ENCODE measurements at places on chromosomes 6 and 20. TPM values are rescaled to one million over a fixed set of nuclear protein-coding genes. Genes with fewer than 3 reads are reported as not detected.

Gene TTK
- 6.1 TPM for total RNA-seq

Gene HSF2
- 37.2 TPM for total RNA-seq

DNA sequence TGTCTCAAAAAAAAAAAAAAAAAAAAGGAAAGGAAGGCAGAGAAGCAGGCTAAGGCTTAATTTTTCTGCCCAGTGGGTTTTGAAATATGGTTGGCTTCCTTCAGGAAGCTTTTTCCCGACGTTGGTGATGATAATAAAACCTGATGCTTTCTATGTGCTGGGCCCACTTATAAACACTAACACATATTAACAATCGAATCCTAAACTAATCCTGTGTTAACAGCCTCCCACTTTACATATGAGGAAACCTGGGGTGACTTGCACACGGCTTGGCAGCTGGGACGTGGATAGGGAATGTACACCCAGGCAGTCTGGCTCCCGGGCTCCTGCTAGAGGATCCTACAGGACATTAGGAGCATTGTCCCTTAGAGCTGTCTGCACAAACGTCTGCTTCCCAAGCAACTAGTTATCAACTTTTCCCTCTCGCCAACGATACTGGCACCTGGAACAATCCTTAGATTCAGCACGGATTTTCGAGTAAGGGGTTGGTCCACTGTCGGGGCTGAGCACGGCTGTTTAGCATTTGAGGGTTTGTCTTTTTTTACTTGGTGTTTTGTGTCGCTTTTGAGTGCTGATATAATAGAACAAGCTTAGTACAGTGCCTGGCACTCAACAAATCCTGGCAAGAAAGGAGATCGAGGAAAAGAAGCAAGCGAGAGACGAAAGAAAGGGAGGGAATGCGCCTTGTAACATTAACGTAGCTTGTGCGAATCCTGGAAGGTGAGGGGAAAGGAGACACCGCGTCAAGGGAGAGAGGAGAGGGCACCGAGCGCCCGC, 622 bp upstream of the KIZ start:
- peak; percentile 72 for DNase-seq

DNA sequence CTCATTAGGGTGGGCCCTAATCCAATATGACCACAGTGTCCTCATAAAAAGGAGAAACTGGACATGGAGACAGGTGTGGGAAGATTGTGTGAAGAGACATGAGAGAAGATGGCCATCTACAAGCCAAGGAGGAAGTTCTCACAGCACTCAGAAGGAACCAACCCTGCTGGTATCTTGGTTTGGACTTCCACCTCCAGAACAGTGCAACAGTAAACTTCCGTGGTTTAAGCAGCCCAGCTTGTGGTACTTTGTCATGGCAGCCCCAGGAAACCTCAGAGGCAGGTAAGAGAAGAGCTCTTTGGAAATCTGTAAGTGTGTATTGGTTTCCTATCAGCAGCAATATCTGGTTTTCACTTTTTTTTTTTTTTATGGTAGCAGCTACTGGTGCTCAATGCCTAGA, 16.5 kb upstream of the CNKSR3 start:
- no peak for DNase-seq

GRCh38 chr6:16540804-16541752, 220.2 kb downstream of the ATXN1 start:
- DNase-seq: no peak

GRCh38 chr20:3970016-3970415, 45.3 kb downstream of the RNF24 start:
- DNase-seq: no peak

DNA sequence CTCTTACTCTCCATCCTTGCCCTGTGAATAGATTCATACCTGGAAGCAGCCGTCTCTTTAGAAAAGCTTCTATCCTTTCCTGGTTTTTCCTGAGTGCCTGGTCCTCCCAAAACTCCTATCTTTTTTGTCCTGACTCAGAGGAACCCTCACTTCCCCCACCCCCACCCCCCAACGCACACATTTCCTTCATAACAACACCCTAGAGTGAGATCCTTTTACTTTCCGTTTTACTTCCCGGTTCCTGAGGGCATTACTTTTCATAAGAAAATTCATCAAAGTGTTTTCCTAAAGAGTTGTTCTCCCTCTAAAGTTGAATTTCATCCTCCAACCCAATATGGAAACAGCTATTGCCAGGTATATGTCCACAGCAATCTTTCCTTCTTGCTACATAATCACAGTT, 327.0 kb downstream of the NRN1 start:
- no peak for DNase-seq

Gene PCK1
- total RNA-seq: 2.2 TPM

GRCh38 chr6:168060521-168060931, 18.5 kb downstream of the FRMD1 start:
- DNase-seq: no peak

Gene HLA-DQA2
- 12.5 TPM for total RNA-seq

- DNase-seq: peak; percentile 87
These were observed 114.7 kb downstream of the PSMB1 start for GRCh38 chr6:170438402-170438753.

DNA sequence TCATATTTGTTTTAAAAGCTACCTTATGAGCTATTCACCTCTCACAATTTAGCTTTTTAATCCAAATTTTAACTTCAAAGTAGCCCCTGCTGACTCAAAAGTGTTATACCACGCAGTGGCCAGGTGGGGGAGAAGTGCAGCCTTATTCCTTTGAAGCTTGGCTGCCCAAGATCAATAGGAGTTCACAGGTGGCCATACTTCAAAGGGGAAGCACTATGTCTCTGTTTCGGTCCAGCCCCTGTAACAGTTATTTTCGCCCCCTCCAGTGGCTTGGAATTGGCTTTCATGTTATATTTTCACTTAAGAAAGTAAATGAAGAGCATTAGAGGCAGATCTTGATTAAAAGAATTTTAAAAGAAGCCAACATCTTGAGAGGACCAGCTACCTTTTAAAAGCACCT, 608.4 kb downstream of the EPHA7 start:
- DNase-seq: no peak

Gene LAMA5
- 200 TPM for total RNA-seq

Gene EGFL8
- 12.4 TPM for total RNA-seq

- DNase-seq: no peak
These were observed 135.0 kb upstream of the PROKR2 start for GRCh38 chr20:5451643-5452210.

Gene HSPA12B
- total RNA-seq: 6.4 TPM

DNA sequence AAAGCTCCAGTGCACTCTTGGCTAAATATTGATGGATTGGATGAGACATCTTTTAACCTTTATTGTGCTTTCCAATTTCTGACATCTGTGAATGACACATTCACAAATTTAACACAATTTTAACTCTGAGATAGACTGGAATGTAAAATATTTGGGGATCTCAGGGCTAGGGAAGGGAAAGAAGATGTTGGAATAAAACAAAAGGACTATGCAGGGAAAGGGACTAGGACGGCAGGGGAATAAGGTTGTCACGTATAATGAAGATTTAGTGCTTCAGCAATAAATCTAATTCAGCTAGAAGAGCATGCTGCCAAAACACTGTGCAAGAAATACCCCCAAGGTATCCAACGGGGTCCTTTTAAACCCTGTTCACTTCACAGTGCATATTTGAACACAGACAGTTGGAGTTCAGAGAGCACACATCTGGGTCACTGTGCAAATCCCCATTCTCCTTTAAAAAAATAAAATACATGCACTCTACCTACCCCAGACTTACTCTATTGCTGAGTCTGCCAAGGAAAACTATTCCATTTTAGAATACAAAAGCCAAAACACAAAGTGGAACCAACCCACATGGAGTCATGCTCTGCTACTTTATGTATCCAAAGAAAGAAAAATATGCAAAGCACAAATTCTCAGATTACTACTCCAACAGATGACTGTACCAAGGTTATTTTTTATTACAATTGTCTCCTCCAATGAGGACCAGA, 151.0 kb upstream of the RSPO3 start:
- DNase-seq: no peak

DNA sequence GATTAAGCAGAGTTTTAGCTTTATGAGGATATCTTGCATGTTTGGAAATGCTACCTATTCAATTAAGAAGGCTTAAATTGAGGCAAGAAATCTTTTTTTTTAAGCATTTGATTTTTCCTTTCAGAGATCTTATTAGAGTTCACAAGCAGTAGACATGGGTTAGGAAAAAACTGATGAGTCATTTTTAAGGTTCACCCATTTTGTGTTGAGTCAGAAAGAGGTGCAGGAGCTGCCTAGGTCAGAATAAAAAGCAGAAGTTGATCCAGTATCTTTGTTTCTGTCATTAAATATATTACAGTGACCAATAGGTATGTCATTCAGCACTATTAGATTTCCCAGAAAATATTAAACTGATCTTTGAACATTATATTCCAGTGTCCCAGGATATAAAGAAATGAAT, 306.8 kb downstream of the LMBRD1 start:
- DNase-seq: no peak

Data from suprapubic skin (tissue), 4 donors.